ENCODE measurements at places on chromosomes 11 and 22. TPM values are rescaled to one million over a fixed set of nuclear protein-coding genes. Genes with fewer than 3 reads are reported as not detected.

DNA sequence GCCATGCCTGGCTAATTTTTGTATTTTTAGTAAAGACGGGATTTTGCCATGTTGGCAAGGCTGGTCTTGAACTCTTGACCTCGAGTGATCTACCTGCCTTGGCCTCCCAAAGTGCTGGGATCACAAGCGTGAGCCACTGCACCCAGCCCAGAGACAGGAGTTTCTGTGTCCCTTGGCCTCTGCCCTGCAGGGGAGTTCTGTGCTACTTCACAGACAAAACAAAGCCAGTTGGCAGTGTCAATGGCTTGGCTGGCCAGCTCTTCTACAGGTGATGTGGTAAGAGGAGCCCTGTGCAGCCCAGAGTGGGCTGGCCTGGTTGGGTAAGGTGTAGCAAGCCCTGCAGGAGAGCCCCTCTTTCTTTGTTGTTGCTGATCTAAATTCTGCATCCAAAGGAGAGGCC lies 60.5 kb upstream of the SHISAL1 start:
- DNase-seq, result no peak

DNA sequence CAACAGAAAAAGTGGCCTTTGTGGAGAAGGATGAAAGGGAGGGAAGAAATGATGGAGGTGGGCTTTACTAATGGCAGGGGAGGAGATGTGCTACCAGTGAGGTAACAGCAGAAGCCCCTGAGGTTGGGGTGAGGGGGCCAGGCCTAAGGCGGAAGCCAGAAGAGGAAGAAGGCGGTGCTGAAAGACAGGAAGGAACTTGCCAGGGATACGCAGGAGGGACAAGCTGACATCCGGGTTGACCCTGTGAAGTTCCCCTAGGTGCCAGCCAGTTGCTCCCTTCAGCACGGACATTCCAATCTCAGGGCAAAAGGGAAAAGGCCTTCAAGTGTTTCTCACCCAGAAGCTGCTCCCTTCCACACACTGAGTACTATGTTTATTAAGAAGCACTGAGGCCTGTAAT lies 2.3 kb upstream of the TIRAP start:
- DNase-seq, result no peak

DNA sequence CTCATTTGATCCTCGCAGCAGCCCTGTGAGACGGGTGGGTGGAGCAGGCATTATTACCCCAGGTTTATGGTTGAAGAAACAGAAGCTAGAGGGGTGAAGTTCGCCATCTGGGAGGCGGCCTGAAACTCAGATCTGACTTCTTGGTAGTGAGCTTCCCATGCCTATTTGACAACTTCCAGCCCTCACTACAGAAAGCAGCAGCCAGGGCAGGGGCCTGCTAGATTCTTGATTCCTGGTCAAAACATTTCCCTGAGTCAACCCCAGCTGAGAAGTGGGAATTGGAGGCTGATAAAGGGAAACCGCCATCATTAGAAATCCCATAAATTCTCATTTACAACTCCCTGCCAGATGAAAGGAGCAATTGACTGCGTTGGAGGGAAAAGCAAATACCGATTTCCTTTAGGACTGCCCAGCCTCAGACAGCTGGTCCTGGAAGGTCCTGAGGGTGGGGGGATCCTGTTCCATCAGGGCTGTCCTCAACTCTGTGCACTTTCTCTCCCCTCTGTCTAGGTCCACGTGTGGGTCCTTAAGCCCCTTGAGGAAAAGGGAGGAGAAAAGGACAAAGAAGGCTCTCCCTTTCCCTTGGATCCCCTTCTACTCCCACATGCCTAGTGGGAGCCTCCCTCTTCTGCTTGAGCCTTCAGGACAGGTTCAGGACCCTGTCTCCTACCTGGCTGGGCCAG lies 10.2 kb upstream of the NECTIN1 start:
- no peak for DNase-seq

DNA sequence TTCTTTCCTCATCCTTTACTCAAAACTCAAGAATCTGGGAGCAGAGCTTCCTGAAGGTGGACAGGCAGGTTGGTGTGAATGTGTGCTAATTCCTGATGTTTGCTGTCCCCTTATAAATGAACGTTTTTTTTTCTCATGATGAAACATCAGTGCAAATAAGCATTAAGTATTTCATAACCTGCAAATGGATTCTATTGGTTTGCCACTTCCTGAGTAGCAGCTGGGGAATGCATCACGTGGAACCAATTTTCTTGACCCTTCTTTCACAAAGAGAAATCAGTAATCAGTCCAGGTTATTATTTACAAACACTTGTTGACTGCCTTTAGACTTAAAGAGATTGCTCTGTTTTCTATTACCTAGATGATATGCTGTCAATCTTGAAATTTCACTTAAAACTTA lies 40.1 kb upstream of the SCN3B start:
- no peak for DNase-seq

The ALDH3B1 gene
- 36.6 TPM for total RNA-seq

Measured in myocyte (in vitro differentiated cells).